Mammary microvascular endothelial cell (primary cell): ENCODE measurements at places on chromosomes 12 and 14. TPM values are rescaled to one million over a fixed set of nuclear protein-coding genes. Genes with fewer than 3 reads are reported as not detected.

The TMTC3 gene
- 31.5 and 41.4 TPM in 2 replicates for total RNA-seq

The CCDC196 gene
- total RNA-seq: not detected in 2 replicates

The SIRT4 gene
- total RNA-seq: 0.59 and 0.67 TPM in 2 replicates

The EML1 gene
- 24.8 and 37.9 TPM in 2 replicates for total RNA-seq

The OR10G3 gene
- not detected in 2 replicates for total RNA-seq

The MYL2 gene
- 2.1 and 5.0 TPM in 2 replicates for total RNA-seq

The INHBC gene
- total RNA-seq: not detected in 2 replicates

The FAM222A gene
- total RNA-seq: 1.0 and 1.1 TPM in 2 replicates

The KRT75 gene
- not detected in 2 replicates for total RNA-seq

The SALL2 gene
- 0.20 TPM in 2 replicates for total RNA-seq

The SDR9C7 gene
- total RNA-seq: not detected in 2 replicates

The CCDC63 gene
- total RNA-seq: not detected in 2 replicates

The TMCC3 gene
- total RNA-seq: 16.0 and 18.1 TPM in 2 replicates

The ATL1 gene
- 5.1 and 6.4 TPM in 2 replicates for total RNA-seq

The BCL11B gene
- total RNA-seq: 0.13 TPM in 1 of 2 replicates, not detected in the other

The GZMB gene
- total RNA-seq: not detected in 2 replicates

The HELB gene
- 0.64 and 0.73 TPM in 2 replicates for total RNA-seq

The WIF1 gene
- total RNA-seq: not detected in 2 replicates

The RFX4 gene
- total RNA-seq: not detected in 2 replicates

The MYBPC1 gene
- not detected in 2 replicates for total RNA-seq

The ASB2 gene
- 0.10 TPM in 1 of 2 replicates, not detected in the other for total RNA-seq

The PRPH gene
- total RNA-seq: not detected in 2 replicates

The RAB21 gene
- 26.3 and 30.5 TPM in 2 replicates for total RNA-seq

The MGP gene
- 29.6 and 38.0 TPM in 2 replicates for total RNA-seq

The HOXC5 gene
- total RNA-seq: not detected in 2 replicates

The TESPA1 gene
- not detected in 2 replicates for total RNA-seq

The AICDA gene
- not detected in 2 replicates for total RNA-seq

The GYS2 gene
- total RNA-seq: not detected in 2 replicates

The SLC2A14 gene
- not detected in 2 replicates for total RNA-seq

The ACOT6 gene
- not detected in 2 replicates for total RNA-seq

The LGR5 gene
- not detected in 2 replicates for total RNA-seq

The OAS2 gene
- total RNA-seq: 88.9 and 101 TPM in 2 replicates

The KERA gene
- not detected in 2 replicates for total RNA-seq

The CLMN gene
- 1.3 and 1.8 TPM in 2 replicates for total RNA-seq

The DPY19L2 gene
- total RNA-seq: 1.5 and 1.6 TPM in 2 replicates

The RASSF9 gene
- 0.47 and 1.1 TPM in 2 replicates for total RNA-seq

The KCNK13 gene
- not detected in 2 replicates for total RNA-seq

The DAZAP2 gene
- total RNA-seq: 210 and 217 TPM in 2 replicates

The SERPINA10 gene
- not detected in 2 replicates for total RNA-seq

The TDRD9 gene
- 0.69 and 1.00 TPM in 2 replicates for total RNA-seq

The VAMP1 gene
- total RNA-seq: 3.8 and 5.5 TPM in 2 replicates

The LMNTD1 gene
- 0.07 TPM in 1 of 2 replicates, not detected in the other for total RNA-seq

The GLIPR1L1 gene
- not detected in 2 replicates for total RNA-seq

The TAPBPL gene
- total RNA-seq: 11.3 and 17.1 TPM in 2 replicates

The OR4Q2 gene
- not detected in 2 replicates for total RNA-seq

The PTPRR gene
- 2.7 and 4.0 TPM in 2 replicates for total RNA-seq

The GPRC5A gene
- 50.8 and 57.3 TPM in 2 replicates for total RNA-seq

The KSR2 gene
- total RNA-seq: 0.47 and 0.59 TPM in 2 replicates

The SIX6 gene
- not detected in 2 replicates for total RNA-seq

The TAS2R43 gene
- total RNA-seq: 0.53 TPM in 1 of 2 replicates, not detected in the other

The SIX1 gene
- 0.30 TPM in 1 of 2 replicates, not detected in the other for total RNA-seq

The JAG2 gene
- total RNA-seq: 52.0 TPM in 2 replicates

The CD4 gene
- total RNA-seq: not detected in 2 replicates

The LRRC43 gene
- total RNA-seq: 0.93 and 2.6 TPM in 2 replicates

The SIX4 gene
- total RNA-seq: 0.79 and 1.00 TPM in 2 replicates

The APOF gene
- total RNA-seq: not detected in 2 replicates

The TMPRSS12 gene
- not detected in 2 replicates for total RNA-seq

The SMOC1 gene
- total RNA-seq: 0.27 and 0.64 TPM in 2 replicates
